ENCODE measurements at places on chromosomes 2 and 18.

DNA sequence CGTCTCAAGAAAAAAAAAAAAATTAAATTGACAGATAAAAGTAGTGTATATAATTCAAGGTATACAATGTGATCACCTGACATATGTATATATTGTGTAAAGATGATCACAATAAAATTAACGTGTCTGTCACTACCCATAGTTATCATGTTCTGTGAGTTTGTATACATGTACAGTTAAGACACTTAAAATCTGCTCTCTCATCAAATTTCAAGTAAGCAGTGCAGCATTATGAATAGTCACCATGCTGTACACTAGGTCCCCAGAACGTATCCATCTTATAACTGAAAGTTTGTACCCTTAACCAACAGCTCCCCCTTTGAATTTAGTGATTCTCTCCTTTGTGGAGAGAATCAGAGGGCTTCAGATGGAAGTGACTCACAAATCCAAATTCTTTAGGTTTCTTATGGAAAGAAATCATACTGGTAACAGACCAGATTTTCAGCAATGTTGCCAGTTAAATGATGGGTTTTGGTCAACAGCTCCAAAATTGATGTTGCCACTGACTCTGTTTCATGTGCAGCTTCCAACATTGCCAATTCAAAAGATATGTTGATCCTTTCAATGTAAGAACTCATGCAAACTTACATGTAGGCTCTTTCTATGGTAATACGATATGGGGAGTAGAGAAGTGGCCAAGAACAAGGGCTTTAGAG, 281.5 kb downstream of the AFF3 start:
- DNase-seq: no peak

DNA sequence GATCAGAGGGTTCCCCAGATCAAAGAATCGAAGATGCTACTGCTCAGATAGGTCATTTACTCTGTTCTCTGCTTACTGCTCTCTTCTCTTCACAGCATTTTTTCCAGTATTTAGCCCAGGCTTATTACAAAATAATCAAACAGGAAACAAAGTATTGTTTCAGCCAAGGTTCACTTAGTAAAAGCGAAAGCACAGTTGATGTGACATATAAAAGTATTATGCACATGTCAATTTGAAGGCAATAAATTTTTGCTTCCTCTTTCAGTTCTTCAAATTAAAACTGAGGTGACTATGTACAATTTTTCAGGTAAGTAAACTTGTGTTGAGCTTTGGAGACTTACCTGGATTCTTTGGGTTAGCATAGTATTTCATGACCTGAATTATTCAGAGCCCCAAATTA, 262.8 kb upstream of the CHST9 start:
- DNase-seq: no peak

- DNase-seq: no peak
These were observed 63.4 kb downstream of the INPP4A start for GRCh38 chr2:98507891-98508708.

DNA sequence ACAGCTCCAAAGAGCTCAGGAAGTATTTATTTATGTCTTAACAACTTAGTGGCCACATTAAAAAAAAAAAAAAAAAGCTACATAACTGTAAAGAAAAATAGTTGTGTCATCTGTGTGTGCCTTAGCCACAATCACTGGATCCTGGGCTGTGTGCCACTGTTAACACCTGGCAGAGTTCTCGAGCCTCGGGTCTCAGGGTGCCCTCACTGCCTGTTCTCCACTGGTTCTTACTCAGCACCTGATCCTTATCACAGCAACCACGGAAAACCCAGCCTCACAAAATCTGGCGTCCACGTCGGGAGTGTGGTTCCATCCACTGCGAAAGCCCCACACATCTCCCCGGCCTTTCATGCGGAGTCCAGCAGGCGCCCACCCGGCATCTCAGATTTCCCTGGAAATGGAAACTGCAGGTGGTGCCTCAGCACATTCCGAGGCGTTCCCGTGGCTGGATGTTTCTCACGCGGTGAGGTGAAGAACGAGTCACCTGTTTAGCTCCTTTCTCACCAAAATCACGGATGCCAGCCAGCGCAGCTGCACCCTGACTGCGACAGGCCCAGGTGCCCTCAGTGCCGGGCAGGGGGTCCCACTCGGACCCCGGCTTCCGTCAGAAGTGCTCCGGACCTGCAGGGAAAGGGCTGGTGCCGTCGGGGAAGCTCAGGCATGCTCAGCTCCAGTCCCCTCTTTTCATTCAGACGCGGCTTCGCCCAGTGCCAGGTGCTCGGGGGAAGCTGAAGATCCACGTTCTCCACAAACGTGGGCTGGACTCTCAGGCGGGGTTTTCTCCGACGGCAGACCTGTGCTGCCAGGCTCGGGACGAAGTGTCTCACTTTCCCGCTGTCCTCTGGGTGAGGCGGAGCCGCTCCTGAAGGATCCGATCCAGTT, 198.7 kb upstream of the SALL3 start:
- DNase-seq: no peak

- DNase-seq: no peak
These were observed 165.5 kb upstream of the SALL3 start for GRCh38 chr18:78813936-78814710.

DNA sequence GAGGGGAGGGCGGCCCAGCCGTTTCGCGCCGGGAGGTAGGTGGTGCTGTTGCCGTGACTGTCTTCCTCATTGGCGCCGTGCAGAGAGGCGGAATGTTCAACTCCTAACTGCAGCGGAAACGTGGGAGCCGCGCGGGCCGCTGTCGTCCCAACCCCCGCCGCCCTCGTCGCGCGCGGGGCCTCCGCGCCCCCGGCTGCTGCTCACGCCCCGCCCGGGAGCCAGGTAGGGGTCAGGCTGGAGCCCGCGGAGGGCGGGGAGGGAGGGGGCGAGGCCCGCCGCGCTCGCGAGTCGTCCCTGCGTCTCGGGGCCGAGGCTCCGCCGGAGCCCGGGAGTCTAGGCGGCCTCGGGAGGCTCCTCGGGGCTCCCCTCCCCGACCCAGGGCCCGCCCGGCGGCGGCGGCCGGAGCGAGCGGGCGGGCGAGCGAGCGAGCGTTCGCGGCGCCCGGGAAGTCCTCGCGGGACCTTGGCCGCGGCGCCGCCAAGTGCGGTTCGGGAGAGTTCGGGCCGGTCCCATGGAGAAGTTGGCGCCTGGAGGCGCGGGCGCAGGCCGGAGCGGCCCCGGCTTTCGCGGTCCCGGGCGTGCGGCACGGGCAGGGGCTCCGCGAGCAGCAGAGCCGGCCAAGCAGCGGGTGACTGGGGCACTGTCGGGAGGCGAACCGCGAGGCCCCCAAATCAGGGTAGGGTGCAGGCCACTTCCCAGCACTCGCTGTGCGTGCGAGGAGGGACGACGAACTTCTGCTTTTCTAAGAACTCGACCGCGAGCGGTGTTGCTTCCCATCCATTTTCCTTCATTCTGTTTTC, at the start of gene MAP3K20:
Gene MAP3K20 (plus strand): TSS at position 66 of the 800 bp plus-strand sequence. CDS start 15,186 bp downstream, outside the sequence.
- no peak for DNase-seq

GRCh38 chr2:40202798-40203400, 249.0 kb downstream of the SLC8A1 start:
- DNase-seq: no peak

DNA sequence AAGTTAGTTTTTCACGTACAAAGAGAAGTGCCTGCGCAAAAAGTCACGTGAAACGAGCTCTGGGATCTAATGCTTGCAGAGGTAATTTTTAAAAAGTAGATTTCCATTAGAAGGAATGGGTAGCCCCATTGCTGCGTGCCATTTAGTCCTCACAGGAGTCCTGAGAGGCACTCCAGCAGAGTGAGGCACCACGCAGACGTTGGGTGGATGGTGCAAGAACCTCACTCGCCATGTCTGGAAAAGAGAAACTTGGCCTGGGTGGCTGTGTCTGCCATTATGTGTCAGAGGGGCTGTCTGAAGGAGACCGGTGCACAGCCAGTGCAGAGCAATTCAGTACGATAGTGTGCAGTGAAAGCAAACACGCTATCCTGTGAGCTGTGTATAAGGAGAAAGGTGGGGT, 1.8 kb upstream of the HDAC4 start:
- DNase-seq: no peak

GRCh38 chr2:214676421-214677089, 132.9 kb downstream of the BARD1 start:
- no peak for DNase-seq

GRCh38 chr2:138676619-138677021, 103.6 kb downstream of the NXPH2 start:
- no peak for DNase-seq

GRCh38 chr2:122512091-122512490, 756.6 kb downstream of the TSN start:
- DNase-seq: no peak

GRCh38 chr18:7779211-7779610, 212.1 kb downstream of the PTPRM start:
- no peak for DNase-seq

DNA sequence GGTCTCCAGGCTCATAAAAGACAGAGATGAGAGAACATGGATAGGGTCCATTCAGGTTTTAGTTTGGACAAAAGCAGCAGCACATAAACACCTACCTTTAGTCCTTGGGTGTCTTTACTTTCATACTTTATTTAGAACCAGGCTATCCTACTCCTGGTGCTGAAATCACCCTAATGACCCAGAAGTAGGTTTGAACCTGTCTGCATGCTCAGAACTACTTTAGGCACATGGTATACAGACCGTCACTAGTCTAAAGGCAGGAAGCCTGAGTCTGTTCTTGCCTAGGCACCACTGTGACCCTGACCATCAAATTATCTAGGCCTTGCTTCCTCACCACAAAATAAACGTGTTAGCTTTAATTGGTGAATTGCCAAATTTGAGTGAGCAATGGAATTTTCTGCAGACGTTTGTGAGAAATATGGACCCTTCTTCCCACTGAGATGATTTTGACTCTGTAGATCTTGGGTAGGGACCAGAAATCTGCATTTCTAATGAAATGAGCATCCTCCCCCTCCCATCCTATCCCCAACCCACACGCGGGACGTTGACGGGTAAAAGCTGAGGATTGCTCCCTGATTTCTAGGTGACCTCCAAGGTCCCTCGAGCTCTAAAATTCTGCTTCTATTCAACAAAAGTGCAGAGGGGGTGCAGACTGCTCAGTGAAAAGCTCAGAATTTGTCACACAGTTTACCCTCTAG, 75.1 kb downstream of the PLEKHM3 start:
- no peak for DNase-seq

DNA sequence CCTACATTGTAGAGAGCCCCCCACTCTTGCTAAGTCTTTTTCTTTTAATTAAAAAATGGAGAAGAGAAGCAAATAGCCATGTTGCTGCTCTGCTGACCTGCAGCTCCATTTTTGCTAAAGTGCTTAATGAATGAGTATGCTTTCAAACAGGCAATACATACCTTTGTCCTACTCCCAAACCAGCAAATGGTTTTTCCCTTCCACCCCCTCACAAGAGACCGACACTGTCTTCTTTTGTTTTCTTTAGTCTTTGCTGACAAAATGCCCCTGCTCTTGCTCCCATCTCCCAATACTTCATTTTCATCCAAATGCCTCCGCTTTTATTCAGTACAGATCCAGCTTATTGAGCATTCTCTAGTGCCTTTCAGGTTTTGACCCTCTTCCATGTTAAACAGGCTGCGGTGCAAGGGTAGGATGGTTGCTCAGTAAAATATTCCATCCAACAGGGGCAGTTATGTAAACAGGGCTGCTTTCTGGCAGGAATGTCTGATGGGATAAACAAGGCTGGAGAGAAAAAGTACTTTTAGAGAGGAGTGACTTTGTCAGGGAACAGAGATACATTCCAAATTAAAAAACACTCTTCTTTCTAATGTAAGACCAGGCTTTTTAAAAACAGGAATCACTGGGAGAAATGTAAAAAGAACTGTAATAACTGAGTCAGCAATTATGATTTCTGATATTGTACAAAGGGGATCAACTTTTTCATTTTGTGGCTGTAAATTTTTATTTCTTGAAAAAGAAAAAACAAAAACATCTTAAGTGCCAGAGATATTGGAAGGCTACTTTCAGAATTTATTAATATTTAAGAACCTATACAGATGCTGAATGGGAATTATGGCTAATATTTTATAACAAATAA, 136.8 kb downstream of the MEP1B start:
- no peak for DNase-seq

DNA sequence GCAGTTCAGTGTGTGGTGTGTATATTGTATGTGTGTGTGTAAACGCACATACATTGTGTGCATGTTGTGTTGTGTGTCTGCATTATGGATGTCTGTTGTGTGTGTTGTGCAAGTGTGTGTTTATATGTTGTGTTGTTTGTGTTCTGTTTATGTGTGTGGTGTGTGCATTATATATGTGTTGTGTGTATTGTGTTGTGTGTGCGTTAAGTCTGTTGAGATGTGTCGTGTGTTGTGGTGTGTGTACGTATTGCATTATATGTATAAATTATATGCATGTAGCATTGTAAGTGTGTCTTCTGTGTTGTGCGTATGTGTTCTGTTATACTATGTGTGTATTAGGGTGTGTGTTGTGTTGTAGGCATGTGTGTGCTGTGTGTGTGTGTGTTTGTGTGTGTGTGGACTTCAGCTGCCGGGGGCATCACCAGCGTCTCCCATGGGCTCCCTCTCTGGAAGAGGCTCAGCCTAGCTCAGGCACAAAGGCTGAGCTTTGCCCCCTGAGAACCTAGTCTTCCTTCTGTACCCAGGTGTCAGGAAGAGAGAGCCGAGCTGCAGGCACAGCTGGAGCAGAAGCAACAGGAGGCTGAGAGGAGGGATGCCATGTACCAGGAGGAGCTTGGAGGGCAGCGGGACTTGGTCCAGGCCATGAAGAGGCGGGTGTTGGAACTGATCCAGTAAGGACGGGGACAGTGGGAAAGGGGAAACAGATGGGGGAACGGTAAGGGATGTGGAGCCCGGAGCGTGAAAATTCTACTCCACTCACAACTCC, 13.7 kb downstream of the RUFY4 start:
- no peak for DNase-seq

DNA sequence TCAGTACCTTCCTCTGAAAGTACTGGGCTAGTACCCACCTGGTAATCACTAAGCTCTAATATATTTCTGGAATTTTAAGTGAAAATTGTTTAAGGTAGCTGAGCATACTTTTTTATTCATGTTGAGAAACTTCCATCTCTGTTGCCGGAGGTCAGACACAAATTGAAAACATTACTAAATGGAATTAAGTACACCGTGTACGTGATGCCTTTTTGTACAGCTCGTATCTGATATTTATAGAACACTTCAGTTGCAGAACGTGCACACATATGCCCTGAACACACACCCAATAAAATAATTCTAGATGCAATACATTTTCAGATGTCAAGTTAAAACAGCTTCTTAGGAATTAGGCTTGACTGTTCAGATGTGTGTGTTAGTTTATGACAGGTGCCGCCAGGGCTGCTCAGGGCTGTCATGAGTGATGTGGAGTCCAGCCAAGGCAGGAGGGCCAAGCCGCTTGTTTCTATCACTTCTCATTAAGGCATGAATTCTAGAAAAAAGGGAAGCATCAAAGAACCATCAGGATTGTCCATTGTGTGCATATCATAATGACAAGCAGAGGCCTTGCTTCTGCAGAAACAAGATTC, 80.9 kb upstream of the FOSL2 start:
- DNase-seq: no peak

DNA sequence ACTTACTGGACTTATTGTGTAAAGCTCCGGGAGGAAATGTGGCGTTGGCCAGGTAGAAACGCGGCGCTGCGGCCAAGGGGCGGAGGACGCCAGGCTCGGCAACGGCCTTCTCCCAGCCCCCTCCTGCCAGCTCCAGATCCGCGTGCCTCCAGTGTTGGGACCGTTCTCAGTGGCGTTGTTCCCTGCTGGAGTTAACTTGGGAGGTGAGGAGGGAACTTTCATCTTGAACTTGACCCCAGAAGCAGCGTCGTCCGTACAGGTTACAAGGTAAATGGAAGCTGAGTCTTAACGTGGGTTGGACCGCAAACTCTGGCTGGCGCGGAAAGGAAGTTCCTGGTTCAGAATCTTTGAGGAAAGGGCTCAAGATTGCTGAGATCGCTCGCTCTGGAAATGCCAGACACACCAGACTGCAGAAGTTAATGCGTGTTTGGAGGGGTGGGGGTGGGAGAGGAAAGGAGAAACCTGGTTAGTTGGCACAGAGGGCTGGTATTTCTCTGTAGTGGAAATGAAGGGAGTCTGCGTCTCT, 1.3 kb downstream of the TANC1 start:
- no peak for DNase-seq
